NCI-H1417 (cell line): ENCODE measurements at places on chromosomes 4 and X.
A peak's percentile ranks its signal among the peaks of the same experiment; 100 is the strongest.

GRCh38 chr4:164383358-164384220 is 370.3 kb upstream of the SMIM31 start:
- DNase-seq, result peak; percentile 43

DNA sequence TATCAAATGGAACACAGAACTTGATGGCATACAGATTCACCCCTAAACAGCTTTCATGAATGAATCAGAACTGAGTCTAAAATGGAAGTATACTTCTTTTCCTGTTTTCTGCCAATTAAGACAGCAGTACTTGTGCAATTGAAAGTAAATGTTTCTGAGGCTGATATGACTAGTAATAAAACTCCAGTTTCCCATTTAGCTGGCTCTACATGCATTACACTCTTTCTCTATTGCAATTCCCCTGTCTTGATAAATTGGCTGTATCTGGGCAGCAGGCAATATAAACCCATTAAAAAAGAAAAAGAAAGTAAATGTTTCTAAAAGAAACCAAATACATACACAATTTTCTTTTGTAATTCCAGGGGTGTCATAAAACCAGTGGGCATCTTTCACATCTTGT is 4.6 kb downstream of the NOA1 start:
- DNase-seq, result no peak

GRCh38 chr4:8274765-8275547 is 5.4 kb downstream of the HTRA3 start:
- DNase-seq, result no peak

GRCh38 chr4:102717448-102718092 is 43.2 kb downstream of the MANBA start:
- no peak for DNase-seq

DNA sequence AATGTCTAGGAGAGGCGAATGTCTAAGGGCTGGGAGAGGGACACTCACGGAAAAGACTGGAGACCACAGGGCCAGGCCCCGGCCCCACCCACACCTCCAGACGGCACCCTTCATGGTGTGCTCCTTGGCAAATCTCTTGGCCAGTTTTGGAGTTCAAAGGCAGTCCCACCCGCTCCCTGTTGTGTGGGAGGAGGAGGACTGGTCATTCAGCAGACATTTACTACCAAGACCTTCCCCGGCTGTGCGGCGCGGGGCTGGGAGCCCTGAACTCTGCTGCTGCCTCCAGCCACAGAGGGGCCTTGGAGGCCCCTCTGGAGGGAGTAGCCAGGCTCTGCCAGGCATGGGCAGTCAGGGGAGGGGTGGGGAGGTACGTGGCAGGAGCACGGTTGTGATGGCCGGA is 8.7 kb upstream of the TBC1D14 start:
- no peak for DNase-seq

DNA sequence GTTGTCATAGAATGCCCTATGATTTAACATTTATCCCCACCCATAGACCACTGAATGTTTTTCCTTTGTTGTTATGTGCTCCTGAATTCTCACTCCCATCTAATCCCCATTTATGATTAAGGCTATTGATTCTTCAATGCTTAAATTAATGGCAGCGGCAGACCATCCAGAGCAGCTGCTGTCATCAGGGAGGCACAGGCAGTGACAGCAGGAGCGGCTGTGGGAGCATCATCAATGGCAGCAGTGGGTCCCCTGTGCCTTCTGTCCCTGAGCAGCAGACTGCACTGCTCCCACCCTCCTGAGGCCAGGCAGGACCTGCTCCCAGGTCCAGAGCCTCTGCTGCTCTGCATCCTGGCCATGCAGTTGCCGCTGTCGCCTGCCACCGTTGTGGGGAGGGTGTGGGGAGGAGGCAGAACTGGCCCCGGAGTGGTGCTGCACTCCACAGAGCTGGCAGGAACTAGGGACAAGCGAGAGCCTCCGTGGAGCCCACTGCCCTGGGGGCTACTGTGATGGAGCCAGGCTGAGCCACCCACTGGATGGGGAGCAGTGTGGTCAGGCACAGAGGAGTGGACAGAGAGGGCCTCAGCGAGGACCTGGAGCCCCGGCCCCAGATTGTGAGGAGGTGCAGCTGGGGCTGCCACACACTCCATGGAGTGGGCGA is 29.0 kb downstream of the NAA11 start:
- no peak for DNase-seq

- DNase-seq, result no peak
Observed at GRCh38 chr4:87327136-87327535, 4.5 kb upstream of the HSD17B13 start.

GRCh38 chr4:81452452-81453006 is 19.2 kb downstream of the RASGEF1B start:
- DNase-seq, result peak; percentile 80

DNA sequence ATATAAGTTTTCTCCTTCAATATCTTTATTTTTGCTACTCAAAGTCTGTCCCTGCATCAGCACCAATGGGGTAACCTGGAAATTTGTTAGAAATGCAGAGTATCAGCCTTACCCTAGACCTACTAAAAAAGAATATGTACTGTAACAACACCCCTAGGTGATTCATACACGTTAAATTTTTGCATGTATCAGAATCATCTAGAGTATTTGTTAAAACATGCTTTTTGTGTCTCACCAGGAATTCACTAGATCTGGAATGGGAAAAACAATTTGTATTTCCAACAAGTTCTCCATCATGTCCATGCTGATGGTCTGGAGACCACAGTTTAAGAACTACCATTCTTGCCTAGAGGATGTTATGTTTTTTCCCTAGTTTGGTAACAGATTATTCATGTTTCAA is 196.0 kb upstream of the EDNRA start:
- DNase-seq, result no peak

GRCh38 chr4:136861091-136861490 is 671.2 kb downstream of the PCDH18 start:
- DNase-seq, result no peak

- DNase-seq, result no peak
Observed at GRCh38 chr4:151202851-151203455, 74.0 kb upstream of the PRSS48 start.

GRCh38 chr4:30755346-30755745 is 35.2 kb downstream of the PCDH7 start:
- DNase-seq, result no peak
